Stimulated activated CD8-positive, alpha-beta memory T cell treated with anti-CD3 and anti-CD28 coated beads, Interleukin-7, amount 100 ng/mL, for 1 hour (primary cell): ENCODE measurements at places on chromosomes 3 and 15.

DNA sequence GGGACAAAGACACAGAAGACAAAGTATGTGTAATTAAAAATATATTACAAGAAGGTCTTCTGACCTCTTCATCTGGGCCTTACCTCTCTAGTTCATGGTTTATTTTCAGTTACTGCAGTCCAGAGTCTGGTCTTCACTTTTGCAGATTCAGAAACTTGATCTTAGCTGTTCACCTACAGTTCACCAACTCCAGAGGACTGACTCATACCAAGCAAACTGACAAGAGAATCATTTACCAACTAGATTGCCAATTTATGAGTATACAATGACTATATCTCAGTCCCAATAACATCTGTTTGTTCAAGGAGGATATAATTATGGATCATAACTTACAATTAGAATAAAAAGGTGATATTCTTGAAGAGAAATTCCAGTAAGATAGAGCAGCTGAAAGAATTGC, 9.0 kb downstream of the P2RY1 start:
- DNase-seq = no peak

GRCh38 chr15:58471348-58471747, 39.6 kb downstream of the LIPC start:
- DNase-seq = no peak

DNA sequence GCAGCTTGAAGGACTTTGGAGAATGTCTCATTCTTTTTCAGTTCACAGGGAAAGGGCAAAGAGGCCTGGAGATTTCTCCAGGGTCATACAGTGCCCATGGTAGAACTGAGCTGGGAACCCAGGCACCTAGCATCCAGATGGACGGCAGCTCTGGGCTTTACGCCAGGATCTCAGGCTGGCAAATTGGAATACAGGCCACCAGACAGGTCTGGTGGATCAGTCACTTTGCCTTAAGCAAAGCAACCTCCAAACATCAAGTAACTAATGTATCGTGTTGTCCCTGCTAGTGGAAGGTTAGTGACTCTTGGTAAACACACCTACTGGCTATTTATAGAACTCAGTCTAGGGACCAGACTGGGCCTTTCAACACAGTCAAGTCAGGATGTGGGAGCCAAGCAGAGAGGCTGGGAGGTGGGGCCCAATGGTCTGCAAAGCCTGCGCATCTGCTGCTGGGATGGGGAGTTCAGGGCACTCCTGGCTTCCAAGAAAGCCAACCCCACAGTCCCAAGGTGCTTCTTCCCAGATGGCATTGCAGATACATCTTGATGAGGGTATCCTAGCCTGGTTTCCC, 30.2 kb downstream of the RPLP1 start:
- DNase-seq = no peak

- no peak for DNase-seq
Observed at GRCh38 chr15:67049351-67050044, 15.9 kb upstream of the SMAD3 start.

GRCh38 chr3:100436951-100437350, 35.6 kb downstream of the LNP1 start:
- no peak for DNase-seq

DNA sequence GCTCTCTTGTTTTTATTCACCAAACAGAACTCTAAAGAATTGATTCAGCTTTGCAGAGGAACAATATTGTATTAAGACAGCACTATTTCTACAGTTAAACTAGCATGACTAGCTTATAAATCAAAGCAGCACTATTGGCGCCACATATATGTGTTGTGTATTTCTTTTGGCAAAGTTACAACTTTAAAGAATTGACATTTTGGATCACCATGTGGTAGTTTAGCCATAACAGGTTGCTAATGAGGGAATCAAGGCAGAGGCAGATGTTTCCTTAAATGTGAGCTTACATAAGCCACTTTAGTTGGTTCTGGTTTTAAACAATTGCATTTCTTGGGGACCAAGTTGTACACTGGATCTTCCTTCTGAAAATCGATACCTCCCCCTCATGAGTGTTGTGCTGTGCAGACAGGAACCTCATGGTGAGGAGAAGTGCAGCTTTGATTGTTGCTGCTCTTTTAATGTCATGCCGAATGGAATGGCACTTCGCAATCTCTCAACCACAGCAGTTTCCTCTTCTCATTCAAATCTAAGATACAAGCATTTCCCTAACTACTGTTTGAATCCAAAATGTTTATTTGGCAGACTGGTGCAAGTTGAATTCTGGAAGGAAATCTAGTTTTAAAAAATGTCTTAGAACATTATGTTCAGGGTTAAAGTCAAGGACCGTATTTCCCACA, 151.2 kb downstream of the MYRIP start:
- DNase-seq = no peak

DNA sequence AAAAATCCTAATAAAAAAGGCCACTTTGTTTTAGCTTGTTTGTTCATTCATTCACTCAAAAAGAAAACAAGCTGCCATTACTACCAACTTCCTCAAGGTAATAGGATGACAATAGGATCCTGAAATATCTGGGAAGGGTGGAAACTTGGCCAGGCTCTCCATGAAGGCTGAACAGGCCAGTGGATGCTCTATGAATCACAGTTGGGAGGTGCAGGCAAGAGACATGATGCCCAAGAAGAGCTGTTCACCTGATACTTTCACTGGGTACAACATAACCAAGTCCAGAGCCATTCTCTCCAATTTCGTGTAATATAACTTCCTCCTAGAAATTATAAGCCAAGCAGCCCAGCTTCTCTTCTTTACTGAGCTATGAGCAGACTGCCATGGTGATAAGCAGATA, 37.3 kb downstream of the NMNAT3 start:
- no peak for DNase-seq

- no peak for DNase-seq
Observed at GRCh38 chr3:70982700-70983140, 600.8 kb downstream of the FOXP1 start.

- no peak for DNase-seq
Observed at GRCh38 chr15:65404186-65404872, 18.4 kb downstream of the IGDCC4 start.

GRCh38 chr15:93235926-93236780, 147.1 kb upstream of the RGMA start:
- DNase-seq = no peak

- no peak for DNase-seq
Observed at GRCh38 chr3:63353383-63353782, 75.3 kb downstream of the SYNPR start.

DNA sequence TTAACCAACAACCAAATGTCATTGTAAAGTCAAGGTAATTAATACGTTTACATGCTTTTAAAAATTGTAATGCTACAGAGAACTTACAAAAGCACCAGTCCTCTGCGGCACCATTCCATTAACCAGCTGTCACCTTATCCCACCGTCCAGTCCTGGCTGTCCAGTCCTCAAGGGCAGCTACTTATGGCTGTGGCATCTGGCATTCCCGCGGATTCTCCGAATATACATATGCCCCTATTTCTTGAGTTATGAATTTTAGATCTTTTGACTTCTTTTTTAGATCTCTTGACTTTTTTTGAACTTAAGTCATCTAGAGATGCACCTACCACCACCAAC, 382 bp upstream of the POMGNT2 start:
- no peak for DNase-seq

DNA sequence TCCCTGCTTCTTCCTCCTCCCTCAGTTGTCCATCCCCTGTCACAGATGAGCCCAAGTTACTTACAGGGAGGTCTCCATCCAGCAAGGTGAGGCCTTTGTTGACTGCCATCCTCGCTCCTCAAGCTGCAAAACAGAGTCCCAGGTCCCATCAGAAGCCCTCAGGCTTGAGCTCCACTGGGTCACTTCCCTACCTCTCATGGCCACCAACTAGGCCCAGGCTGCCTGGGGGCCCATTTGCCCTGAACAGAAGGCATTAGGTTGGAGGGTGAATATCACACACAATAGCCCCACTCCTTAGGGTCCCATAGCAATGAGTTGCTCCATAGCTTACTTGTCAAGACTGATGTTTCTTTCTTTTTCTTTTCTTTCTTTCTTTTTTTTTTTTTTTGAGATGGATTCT, 1.8 kb downstream of the PLIN1 start:
- DNase-seq = no peak
